ENCODE measurements at places on chromosomes 3 and 15.

GRCh38 chr15:87227846-87228245 lies 1028.7 kb downstream of the NTRK3 start:
- no peak for DNase-seq

DNA sequence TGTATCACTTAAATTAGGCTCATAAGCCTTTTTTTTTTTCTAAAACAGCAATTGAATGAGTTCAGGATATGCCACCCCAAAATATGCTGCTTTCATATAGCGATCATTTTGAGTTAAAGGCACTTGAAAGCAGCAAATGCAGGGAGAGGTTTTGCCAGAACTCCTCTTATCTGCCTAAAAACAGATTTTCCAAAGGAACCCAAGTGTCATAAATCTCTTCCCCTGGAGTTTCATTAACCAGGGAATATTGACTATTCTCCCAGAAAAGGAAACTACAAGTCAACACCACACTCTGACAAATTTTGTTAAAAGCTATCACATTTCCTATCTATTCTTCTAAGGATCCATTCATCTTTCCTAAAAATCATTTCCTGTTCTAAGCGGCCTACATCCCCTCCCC lies 11.3 kb downstream of the DNAAF4 start:
- DNase-seq: no peak

GRCh38 chr3:181329024-181329423 lies 339.5 kb upstream of the DNAJC19 start:
- DNase-seq: no peak

DNA sequence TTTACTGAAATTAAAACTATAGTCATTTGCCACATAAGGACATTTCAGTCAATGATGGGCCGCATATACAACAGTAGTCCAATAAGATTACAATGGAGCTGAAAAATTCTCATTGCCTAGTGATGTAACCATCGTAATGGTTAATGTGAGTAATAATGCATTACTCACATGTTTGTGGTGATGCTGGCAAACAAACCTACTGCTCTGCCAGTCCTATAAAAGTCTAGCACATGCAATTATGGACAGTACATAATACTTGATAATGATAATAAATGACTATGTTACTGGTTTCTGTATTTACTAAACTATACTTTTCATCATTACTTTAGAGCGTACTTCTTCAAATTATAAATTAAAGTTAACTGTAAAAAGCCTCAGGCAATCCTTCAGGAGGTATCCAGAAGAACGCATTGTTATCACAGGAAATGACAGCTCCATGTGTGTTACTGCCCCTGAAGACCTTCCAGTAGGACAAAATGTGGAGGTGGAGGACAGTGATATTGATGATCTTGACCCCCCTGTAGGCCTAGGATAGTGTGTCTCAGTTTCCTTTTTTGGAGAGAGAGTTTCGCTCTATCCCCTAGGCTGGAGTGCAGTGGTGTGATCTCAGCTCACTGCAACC lies 102.7 kb downstream of the ATP1B3 start:
- DNase-seq: no peak

DNA sequence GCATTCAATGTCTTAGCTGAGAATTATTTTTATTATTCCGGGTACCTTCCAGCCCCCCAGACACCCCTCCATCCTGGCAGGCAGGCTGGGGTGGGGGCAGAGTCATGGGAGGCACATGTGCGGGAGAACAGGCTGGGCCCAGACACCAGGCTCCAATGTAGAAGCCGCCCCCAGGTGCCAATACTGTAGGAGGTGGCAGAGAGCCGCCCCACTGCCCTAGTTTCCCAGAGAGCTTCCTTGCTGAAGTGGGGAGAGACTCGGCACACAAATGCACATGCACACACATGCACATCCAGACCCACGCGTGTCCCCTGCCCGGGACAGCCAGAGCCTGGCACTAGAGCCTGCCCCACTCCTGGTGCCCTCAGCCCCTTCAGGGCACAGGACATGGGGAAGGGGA lies 98.4 kb upstream of the LINGO1 start:
- DNase-seq: no peak

DNA sequence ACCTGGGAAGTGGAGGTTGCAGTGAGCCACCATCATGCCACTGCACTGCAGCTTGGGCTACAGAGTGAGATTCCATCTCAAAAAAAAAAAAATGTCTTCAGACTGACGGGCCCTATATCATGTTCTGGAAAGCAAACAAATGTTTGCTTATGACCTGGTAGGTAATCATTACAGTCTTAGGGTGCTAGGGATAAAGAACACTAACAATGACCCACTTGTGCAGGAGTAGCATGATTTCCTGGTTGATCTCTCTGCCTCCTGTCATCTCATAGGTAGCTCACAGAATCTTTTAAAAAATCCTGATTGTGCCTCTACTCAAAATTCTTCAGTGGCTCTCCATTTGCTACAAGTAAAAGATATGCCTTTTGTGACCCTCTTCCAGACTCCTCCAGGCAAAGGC lies 74.5 kb upstream of the TSPAN3 start:
- DNase-seq: no peak

GRCh38 chr3:143442814-143443447 lies 323.4 kb downstream of the CHST2 start:
- DNase-seq: peak; percentile 3

GRCh38 chr15:81280696-81281455 lies 43.1 kb downstream of the STARD5 start:
- no peak for DNase-seq

DNA sequence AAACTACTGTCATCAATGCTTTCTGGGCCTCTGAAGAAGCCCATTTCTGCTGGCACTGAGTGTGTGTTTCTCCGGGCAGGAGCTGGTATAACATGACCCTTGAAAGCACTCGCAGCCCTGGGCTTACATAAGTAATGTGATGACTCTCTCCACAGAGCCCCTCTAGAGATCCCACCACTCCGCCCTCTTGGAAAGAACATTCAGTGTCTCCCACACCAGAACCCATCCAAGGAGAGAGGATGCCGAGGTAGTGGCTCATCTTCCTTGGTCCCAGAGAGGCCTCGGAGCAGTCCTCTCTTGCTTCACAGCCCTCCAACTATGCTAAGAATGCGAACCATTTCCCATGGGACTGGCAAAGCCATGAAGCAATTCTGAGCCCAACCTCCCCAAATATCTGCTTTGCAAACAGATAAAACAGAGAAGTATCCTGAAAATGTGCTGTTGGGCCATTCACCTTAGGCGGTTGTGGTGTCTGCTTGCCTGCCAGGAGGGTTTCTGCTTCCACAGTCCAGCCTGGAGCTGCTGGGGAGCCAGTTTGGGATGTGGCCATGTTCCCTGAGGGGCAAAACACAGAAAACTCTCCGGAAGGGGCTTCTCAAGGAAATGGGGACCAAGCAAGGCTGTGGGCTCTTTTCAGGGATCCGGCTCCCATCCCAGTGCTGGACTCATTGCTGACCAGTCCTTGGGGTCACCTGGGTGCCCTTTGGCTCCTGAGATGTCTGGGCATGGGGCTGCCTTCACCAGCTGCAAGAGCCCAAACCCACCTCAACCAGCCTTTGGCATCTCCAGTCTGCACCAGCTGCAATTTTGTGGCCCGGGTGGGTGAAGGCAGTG lies 47.3 kb downstream of the AMOTL2 start:
- DNase-seq: no peak

Data from activated CD4-positive, alpha-beta T cell treated with anti-CD3 and anti-CD28 coated beads, Interleukin-2, amount 50 U/mL, for 1 hour (primary cell).